Activated CD4-positive, alpha-beta T cell treated with anti-CD3 and anti-CD28 coated beads for 48 hours (primary cell): ENCODE measurements at places on chromosomes 12 and 14.

DNA sequence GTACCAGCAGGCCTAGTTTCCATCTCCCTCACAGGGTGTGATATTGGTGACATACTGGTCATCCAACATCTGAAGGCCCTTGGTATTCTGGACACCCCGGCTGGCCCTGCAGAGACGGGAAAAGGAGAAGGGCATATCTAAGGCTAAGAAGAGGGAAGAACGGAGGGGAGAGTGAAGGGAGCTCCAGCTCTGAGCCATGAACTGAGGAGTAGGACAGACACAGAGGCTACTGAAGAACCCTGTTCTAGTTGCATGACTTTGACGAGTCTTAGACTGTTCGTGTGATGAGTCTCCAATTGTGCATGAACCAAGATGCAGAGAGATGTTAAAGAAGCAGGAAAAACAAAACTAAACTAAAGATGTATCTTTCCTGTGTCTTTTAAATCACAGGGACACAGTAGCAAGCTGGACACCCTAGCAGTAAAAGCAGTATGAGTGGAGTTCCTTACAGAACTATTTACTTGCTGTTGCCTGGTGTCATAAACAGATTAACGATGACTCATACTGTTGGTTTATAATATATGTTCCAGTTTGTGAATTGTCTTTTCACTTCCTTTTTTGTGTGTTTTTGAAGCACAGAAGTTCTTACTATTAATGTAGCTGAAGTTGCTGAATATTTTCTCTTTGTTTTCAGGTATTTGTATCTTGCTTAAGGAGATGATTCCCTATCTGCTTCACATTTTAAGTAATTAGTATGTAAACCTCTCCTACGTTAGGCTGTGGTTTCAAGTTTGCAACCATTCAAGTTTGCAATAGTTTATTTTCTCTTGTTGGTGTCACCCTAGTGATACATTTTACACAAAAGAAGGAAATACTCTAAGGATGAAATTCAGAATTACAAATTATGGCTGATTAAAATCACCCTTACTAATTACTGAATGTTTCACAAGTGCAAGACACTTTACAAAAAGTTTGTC is 15.7 kb downstream of the FAR2 start:
- DNase-seq = no peak

- no peak for DNase-seq
Measured at GRCh38 chr14:79412822-79413221, 798.5 kb downstream of the DIO2 start.

DNA sequence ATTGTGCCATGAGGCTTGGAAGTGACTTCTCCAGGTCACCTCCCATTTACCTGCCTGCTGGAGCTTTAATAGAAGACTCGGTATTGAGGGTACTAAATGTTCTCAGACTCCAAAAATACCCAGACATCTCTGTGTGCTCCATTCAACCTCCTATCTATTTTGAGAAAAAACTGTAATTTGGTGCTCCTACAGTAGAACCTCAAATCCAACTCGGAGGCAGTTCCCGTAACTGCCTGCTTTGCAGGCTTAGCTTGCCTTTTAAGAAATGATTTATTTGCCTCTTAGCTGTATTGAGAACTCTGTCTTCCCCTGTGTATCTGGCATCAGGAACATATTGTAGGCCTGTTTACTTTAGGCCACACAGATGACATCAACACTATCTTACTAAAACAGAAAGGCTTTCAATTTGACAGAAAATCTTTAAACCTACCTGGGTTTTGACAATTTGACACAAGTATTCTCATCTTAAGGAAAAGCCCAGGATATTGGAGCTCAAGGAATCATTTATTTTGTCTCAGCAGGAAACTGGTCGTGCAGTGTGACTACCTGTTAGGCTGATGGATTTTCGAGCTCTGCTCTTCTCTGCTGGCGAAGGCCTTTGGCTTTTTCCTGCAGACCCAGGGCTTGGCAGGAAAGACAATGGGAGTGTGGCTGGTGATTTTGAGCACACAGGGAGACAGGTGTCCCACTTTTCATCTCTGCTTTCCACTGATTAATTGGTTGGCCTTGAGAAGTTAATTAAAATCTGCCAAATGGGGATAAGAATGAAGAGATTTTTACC is 314.8 kb downstream of the SNAPC1 start:
- DNase-seq = no peak

GRCh38 chr12:78146365-78146772 is 315.7 kb downstream of the NAV3 start:
- no peak for DNase-seq

DNA sequence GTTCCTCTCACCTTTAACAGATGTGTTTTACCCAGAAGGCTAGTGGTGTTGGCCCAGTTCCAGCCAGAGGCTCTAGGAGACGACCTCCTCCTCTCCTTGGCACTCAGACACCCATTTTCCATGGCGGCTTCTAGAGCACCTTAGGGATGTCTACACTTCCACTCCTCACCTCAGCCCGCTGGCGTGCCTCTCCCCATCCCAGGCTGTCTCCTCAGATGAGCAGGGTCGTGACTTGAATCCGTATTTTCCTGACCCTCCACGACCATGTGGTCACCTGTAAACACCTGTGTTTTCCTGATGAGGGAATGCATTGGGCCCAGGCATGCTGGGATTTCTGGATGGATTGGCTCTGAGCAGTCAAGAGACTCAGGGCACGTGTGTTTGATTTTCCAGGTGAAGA is 21.8 kb upstream of the RIN3 start:
- no peak for DNase-seq

DNA sequence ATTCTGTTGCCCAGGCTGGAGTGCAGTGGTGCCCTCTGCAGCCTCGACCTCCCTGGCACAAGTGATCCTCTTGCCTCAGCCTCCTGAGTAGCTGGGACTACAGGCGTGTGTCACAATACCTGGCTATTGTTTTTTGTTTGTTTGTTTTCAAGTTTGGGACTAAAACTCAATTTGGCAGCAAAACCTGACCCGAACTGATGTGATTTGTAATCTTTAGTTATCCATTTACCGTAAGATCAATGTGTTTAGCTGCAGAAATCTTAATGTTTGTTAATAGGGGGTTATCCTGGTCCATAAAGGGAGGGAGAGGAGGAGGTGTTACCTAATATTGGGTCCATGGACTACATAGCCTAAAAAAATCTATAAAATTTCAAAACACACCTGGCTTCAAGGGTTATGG is 738 bp upstream of the C1S start:
- DNase-seq = no peak

DNA sequence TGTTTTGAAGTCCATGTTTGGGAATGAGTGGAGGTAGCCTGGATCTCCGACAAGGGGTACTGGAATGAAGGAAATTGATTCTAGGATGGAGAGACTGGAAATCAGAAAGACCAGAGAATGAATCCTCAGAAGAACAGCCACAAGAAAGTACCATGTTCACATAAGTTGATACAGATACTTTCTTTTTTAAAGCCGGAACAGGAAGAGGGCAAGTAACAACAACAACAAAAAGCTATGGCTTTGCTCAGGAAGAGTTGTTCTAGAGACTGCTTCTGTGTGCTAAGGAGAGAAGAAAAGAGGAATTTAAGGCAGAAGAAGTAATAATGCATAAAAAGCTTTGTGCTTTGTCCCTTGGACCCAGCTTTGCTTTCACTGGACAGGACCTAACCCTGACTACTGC is 6.2 kb downstream of the TC2N start:
- no peak for DNase-seq

DNA sequence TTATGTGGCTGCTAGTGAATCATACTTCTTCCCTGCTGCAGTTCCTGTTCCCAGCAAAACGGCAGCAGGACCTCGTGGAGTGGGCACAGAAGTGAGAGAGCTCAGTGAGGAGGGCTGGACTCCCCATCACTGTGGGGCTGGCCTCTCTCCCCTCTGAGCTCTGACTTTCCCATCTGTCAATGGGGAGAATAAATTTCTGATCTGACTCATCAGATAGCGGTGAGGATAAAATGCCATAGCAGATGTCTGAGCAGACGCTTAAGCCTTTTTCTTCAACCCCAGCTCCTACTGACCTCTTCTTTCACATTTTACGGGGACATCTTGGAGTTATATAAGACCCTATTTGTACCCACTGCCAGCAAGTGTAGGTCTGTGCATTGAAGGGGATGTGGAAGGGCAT is 116.6 kb downstream of the CRACR2A start:
- no peak for DNase-seq

DNA sequence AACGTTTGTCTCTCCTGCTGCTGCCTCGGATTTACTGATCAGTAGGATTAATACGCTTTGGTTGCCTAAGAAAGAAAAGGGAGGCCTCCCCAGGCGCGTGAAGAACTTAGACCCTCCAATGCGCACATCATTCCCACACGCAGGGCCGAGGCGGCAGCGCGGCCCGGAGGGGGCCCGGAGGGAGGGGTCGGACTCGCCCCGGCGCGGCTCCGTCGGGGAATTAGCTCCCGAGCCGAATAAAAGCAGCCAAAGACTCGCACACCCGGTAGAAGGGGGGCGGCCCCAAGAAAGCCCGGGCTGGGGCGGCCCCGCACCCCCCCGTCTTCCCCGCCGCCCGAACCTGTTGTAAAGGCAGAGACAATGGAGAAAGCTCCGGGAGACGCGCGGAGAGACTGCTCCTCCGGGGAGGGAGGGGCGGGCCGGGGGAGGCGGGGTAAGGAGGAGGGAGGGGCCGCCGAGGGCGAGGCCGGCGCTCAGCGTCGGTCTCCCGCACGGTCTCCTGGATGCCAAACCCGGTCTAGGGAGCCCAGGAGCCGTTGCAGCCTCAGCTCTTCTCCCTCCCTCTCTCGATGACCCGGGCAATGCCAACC is at the start of gene NELL2:
TSS of gene NELL2 (minus strand) at position 362 of the 590 bp plus-strand sequence. CDS start 446 bp downstream, outside the sequence.
- DNase-seq = peak; percentile 73

GRCh38 chr12:95248604-95249360 is 31.2 kb downstream of the VEZT start:
- DNase-seq = no peak

GRCh38 chr14:63707216-63707615 is 20.6 kb downstream of the SGPP1 start:
- no peak for DNase-seq
